ENCODE measurements at places on chromosomes 7 and 10.

GRCh38 chr10:123562387-123562786 is 103.8 kb upstream of the GPR26 start:
- no peak for DNase-seq

DNA sequence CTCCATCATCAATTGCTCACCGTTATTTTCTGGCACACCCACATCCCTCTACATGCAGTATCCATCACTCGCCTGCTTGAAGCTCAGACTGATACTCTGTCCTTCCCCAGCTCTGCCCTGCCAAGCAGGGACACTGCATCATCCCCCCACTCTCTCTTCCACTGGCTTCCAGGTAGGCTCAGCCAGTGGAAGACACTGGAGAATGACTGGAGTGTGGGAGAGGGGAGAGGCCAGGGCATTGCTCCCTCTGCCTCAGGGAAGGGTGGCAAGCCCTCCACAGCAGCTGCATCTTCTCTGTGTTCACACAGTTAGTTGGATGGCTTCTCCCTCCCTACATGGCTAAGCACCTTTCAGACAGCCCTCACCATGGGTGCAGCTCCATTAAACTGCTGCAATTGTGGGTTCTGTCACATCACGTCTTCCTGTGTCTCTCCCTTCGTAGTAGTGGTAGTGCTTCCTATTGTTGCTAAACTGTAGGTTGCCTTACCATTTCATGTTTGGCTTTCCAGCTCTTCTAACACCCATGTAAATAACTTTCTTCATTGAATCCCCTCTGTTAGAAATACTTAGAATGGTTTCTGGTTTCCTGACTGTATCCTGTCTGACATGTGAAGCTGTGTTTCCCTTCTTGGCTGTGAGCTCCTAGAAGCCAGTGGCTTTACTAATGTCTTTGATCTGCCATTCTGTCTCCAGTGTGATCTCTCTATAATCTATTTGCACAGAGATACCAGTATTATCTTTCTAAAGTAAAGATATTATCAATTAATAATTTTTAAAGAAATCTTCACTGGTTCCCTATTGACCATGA is 483.7 kb upstream of the LRRN3 start:
- DNase-seq, result no peak

DNA sequence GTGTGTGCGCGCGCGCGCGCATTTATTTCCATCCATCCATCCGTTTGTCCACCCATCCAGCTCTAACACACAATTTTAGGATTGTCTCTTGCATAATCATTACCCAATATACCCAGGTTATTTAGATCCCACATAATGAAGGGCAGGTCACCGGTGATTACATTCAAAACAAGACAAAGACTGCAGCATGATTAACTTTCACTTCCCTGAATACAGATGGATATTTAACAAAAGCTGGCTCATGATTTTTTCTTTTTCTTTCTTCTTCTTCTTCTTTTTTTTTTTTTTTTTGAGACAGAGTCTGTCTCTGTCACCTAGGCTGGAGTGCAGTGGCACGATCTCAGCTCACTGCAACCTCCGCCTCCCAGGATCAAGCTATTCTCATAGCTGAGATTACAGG is 86.2 kb downstream of the SH3PXD2A start:
- no peak for DNase-seq

- DNase-seq, result no peak
Measured at GRCh38 chr7:51645255-51645654, 328.6 kb upstream of the COBL start.

- peak; percentile 85 for DNase-seq
Measured at GRCh38 chr10:74418285-74418872, 267.4 kb downstream of the ADK start.

DNA sequence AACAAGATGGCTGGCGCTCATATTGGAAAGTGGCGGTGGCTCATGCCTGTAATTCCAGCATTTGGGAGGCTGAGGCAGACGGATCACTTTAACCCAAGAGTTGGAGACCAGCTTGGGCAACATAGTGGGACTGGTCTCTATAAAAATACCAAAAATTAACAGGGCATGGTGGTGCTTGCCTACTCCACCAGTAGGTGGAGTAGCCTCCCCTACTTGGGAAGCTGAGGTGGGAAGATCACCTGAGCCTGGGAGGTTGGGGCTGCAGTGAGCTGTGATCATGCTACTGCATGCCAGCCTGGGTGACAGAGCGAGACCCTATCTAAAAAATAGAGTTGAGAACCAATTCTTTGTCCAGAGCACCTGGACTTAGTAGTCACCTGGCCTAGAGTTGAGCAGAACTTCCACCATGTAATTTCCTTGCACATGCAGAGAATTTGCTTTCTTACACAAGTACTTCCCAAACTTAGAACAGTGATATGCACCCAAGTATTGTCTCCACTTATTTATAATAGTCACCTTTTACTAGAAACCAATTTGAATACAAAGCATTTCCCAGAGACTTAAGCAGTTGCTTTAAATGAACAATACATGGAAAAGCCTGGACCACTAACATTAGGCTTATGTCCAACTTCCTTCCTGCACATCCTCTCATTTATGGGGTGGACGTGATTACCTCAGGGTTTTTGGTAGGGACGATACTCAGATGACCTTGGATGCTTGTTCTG is 15.9 kb downstream of the LAMB4 start:
- DNase-seq, result peak; percentile 35

DNA sequence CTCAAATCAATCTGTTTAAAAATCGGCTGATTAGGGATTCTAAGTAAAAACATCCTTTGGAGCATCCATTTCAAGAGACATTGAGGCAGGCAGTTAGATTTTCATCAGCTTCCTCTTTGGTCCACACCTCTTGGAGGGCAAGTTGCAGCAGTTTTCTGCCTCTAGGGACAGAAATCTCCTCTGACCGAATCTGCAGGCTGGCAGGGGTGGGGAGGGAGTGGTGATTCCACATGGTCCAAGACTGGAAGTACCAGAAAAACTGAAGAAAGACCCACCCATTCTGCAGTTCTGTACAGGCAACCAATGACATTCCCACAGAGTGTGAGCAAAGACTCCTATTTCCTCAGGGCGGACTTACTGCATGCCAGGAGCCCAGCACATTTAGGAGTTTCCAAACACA is 29.0 kb downstream of the FGFBP3 start:
- DNase-seq, result no peak

DNA sequence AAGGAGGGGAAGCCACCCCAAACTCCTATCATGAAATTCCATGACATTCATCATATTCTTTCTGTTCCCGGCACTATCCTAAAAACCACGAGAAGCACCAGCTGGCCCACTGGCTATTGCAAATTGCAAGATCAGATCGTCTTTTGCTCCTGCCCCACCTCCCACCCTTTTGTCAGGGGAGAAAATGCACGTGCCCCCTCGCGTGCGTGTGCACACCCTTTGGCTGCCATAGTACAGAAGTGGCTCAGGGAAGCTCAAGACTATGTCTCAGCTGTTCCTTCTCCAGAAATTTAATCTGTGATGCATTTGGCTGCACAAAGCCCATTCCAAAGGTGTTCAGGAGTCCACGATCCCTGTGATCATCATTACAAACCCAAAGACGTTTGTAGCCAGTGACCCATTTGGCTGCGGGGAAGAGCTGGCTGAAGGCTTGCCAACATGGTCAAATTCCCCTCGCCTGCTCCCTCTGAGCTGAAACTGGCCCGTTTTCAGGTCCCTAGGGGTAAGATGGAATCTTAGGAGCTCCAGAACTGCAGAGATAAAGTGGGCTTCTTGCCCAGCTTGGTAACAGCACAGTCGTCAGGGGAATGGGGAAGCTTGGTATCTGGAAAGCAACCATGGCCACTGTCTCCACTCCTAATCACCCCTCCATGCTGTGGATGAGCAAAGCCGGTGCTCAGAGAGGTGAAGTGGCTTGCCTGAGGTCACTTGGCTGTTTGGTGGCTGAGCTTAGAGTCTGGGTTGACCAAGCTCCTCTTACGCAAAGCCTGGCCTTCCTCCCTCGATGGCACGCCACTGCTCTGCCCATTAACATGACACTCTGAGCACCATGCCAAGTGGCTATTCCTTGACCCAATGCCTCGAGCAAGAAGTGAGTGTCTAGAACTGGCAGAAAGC is 155.4 kb downstream of the NEURL1 start:
- DNase-seq, result no peak

GRCh38 chr7:151539088-151539671 is 19.5 kb upstream of the RHEB start:
- no peak for DNase-seq

DNA sequence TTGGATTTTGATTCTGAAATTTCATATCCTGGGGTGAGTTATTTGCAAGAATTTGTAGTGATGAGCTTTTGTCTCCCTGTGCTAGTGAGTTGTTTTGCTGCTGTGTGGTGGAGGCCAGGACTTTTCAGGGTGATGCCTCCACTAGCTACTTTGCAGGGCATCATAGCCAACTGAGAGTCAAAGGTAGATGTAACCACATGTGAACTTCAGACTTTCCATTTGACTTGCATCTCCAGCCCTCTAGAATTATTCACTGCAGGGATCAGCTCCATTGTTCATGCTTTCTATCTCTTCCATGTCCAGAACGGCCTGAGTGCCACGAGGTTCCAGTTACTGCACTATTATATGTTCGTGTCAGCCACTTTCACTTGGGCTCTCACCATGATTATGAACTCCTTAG is 534.3 kb downstream of the GRM8 start:
- DNase-seq, result no peak

GRCh38 chr7:22317632-22318031 is 39.3 kb downstream of the RAPGEF5 start:
- no peak for DNase-seq

DNA sequence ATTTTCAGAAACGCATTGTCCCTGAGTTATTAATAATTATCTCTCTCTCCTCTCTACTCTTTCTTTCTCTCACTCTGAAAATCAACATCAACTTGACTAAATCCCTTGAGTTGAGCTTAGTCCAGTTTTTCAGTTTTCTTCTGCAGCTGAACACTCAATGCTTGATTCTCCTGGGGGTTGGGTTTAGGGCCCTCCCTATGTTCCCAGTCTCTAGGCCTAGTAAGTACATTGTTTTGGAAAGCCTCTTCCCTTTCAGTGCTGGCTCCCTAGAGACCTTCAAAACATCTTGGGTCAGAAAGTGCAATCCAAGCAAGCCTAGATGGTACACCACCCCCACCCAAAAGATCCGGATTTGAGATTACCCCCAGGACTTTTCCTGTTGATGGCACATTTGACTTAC is 488.5 kb downstream of the LRMDA start:
- no peak for DNase-seq

- no peak for DNase-seq
Measured at GRCh38 chr7:18526368-18526878, 30.9 kb downstream of the HDAC9 start.

DNA sequence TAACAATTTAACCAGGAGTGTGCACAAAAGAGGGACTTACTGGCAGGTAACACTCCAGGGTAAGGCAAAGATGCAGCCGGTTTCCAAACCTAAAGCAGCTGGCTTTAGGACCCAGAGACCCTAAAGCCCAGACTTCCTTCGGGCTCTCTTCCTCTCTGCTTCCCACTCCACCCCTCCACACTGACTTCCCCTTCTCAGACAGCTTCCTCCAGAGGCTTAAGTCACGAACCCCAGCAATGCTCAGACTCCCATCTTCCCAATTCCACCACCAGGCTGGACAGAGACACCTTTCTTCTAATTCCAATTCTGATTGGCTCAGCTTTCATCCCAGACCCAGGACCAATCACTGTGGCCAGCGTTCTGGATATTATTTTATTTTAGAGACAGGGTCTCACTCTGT is 24.8 kb downstream of the STYXL1 start:
- DNase-seq, result no peak

- DNase-seq, result no peak
Measured at GRCh38 chr10:78950656-78951587, 117.8 kb upstream of the ZMIZ1 start.

DNA sequence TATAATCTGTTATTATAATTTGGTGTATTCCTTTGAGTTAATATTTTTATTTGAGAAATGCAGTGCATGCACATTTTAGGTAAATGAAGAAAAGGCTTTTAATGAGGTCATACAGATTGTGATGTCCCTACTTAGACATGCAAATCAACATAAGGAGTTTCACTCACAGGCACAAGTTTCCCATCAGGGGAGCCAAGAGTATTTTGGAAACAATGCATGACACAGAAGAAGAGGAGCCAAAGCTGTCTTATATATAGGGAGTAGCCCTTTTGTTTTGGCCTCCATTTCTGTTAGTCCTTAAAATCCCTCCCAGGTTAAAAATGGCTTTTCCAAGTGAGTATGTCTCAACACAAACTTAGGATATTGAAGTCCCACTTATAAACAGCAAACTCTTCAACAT is 703.4 kb upstream of the ANKRD30A start:
- DNase-seq, result no peak

DNA sequence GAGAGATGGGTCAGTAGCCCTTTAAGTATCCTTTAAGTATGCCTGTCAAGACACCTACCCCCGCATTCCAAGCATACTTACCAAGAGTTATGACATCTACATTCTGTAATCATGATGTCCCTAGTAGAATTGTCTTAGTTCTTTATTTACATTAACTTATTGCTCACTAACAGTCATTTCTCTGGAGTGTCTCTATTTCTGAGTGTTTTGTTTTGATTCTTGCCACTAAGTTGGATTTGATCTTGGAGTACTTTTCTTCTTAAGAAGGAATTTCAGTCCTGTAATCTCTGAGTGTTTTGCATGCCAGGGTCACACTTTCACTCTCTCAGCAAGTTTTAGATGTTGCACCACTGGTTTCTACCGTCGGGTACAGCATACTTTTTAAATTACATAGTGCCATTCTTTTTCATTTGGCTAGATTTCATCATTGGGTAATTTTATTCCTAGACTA is 1053.9 kb downstream of the KCNMA1 start:
- no peak for DNase-seq

GRCh38 chr10:126006906-126007305 is 110.5 kb downstream of the FANK1 start:
- DNase-seq, result no peak

DNA sequence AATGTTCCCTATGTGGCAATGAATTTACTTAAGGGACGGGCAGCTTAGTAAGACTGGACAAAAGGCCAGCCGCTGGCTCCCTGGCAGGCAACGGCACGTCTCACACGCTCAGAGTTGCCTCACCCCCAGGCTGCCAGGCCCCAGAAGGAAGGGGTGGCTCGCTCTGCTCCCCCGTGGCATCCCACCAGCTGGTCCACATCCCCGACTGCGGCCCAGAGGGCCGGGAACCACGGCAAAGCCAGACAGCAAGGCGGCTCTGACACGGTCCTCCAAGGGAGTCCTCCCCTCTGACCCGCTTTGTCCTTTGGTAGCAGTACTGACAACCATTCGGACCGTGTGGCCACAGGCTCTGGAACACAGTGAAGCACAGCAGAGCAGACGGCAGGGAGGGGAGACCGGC is 34.1 kb downstream of the NUDT1 start:
- no peak for DNase-seq

GRCh38 chr10:47029181-47030009 is 118.2 kb downstream of the PTPN20 start:
- no peak for DNase-seq

DNA sequence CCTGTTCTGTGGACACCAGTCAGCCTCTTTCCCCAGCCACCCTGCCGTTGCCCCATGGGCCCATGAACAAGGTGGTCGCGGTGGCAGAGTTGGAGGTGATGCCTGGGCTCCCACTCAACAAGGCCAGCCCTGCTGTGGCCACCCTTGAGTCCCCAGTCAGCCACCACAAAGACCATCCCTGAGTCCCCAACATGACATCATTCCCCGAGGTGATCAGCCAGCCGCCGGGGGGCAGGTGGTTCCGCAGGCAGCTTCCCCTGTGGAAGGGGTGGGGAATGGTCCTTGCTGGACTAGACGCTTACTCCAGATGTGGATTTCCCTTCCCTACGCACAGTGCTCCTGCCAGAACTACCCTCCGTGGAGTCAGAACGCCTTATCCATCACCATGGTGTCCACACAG is 271.7 kb downstream of the PTPRN2 start:
- DNase-seq, result no peak

- no peak for DNase-seq
Measured at GRCh38 chr10:80081026-80081425, 2.6 kb downstream of the TMEM254 start.
